SW480 (cell line): ENCODE measurements at places on chromosomes 3 and 15.
A peak's percentile ranks its signal among the peaks of the same experiment; 100 is the strongest.

GRCh38 chr15:92687195-92687602, 31.6 kb upstream of the FAM174B start:
- DNase-seq: no peak

DNA sequence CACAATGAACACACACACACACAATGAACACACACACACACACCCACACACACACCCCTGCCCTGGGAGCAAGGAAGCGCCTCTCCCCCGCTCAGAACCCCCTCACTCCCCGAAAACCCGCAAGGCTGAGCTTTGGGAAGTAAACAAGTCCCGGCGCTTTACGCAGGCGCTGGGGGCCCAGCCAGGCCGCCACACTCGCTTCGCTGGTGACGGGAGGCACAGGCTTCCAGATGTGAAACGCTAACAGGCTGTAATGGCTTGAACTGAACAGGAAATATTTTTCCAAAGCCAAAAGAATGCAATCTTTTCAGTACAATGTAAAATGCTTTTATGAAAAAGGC, 122.7 kb upstream of the IGF1R start:
- DNase-seq: no peak

DNA sequence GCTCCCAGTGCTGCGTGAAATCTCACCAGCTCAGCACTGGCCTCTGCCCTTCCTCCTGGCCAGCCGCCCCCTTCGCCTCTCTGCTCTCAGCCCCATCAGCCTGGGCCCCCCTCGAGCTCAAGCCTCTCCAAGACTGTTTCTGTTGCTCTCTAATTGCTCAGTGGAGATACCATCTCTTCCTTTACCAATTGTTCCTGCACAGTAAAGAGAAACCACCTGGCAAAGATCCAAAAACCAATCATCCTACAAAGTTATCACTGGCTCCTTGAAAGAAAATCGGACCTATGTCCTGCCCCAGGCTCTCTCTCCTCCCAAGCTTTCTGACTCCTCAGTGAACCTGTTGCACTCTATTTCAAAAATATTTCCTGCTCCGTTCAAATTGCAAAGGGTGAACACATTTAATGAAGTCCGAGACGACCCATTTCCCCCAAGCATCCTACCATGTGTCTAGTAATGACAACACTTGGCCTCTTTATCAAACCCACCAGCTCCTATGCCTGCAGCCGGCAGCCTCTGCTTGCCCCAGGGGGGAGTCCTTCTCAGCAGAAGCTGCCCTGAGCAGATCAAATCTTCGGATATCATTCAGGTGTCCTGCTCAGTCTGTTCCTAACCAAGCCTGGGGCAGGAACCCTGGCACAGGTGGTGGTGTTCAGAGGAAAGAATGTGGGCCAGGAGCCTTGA, 53.7 kb upstream of the FAM174B start:
- no peak for DNase-seq

- DNase-seq: no peak
Measured at GRCh38 chr15:45702041-45702440, 67.2 kb downstream of the SQOR start.

DNA sequence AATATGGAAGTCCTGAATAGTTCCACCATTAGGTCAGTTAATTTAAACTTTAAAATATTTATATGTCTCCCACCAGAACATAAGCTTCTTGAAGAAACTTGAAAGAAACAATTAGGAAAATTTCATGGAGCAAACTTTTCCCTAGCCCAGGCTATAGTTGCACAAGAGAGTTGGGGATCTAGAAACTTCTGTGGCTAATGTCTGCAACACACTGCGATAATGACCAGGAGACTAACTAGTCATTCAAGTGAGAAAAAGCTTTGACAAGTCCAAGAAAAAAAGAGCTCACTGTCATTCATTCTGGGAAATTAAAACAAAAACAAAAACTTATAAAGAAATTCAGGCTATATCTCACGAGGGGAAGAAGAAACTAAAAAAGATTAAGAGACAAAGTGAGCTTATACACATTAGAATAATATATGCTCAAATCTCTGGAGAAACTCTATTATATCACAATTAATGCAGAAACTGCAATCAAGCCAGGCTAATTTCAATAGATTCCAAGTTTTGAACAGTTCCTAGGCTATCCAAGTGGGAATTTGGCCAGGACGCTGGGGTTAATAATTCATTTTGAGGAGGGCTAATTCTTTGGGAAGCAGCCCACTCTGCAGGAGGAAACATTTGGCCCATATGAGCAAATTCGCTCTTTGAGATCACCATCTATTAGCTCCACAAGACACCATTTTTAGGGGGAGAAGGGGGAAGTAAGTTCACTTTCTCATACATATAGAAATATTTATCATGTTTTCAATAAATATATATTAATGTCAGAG, 134.6 kb downstream of the MEIS2 start:
- DNase-seq: no peak

DNA sequence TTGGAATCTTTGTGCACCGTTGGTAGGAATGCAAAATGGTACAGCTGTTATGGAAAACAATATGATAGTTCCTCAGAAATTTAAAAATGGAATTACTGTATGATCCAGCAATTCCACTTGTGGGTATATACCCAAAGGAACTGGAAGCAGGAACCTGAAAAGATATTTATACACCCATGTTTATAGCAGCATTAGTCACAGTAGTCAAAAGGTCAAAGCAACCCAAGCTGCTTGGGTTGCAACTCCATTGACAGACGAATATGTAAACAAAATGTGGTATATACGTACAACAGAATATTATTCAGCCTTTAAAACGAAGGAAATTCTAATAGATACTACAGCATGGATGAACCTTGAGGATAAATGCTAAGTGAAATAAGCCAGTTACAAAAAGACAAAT, 35.0 kb upstream of the CAPN3 start:
- DNase-seq: no peak

DNA sequence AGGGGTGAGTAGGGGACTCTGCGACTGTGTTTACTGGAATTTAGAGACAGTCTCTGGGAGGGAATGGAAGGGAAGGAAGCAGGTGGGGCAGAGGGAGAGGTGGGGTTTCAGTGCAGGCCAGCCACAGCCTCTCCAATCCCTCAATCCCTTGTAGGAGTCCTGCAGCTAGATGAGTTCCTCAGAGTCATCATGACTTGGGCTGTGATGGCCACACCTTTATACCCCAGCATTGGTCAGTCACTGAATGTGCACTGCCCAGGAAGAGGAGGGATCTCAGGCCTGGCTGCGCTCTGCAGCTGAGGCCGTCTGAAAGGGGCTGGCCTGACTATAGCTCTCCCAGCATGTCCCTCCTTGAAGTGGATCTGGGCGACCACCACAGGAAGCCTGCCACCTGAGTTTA, 67.3 kb upstream of the GLCE start:
- DNase-seq: peak; percentile 60

- DNase-seq: peak; percentile 36
Measured at GRCh38 chr3:63908081-63908736, 4.0 kb downstream of the SCAANT1 start.

DNA sequence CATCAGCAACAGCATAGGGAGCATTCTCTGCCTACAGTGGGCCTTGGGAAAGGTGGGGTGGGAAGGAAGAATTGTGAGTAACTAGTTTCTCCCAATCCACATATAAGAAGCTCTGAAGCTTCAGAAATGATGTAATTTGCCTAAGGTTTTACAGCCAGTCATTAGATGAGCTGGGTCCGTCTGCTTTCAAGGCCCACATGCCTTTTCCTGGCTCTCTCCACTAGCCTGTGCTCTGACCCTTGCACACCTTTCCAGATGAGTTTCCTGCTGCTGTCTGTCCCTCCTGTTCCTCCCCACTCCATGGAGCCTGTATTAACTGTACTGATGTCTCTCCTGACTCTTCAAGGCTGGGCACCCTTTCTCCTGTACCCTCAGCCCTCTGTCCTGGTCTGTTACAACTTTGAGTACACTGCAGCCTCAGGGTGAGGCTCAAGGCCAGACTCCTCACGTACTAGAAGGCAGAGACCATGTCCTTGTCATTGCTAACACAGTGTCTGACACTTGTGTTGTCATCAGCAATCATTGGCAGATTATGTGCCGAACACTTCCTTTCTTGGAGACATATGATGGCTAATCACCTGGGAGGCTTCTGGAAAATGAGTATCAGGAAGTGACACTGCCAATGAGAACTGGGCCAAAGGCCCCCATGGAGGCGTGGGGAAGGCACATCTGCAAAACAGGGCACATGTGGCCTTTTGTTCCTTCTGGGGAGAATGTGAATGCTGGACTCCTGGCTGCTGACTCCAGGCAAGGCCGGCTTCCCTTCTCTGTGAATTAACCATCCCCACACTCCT, 6.6 kb downstream of the TM6SF1 start:
- no peak for DNase-seq

GRCh38 chr3:119401069-119401468, 62.3 kb downstream of the TMEM39A start:
- no peak for DNase-seq

- no peak for DNase-seq
Measured at GRCh38 chr3:18752273-18752934, 327.3 kb upstream of the SATB1 start.

DNA sequence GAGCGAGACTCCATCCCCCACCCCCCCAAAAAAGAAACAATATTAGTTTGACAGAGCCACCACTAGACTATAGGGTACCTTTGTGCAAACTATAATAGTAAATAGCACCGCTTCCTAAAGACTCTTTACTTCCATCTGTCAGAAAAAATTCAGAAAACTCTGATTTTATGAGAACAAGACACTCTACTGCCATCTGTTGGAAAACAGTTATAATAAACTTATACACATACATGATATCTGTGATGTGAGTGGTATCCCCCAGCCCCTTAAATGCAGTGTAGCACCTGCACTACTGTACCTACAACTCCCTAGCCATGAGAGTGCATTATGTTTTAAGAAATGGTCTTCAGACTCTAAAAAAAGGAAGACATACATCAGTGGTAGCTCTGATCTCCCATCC, 47.1 kb upstream of the CTDSPL start:
- peak; percentile 18 for DNase-seq

DNA sequence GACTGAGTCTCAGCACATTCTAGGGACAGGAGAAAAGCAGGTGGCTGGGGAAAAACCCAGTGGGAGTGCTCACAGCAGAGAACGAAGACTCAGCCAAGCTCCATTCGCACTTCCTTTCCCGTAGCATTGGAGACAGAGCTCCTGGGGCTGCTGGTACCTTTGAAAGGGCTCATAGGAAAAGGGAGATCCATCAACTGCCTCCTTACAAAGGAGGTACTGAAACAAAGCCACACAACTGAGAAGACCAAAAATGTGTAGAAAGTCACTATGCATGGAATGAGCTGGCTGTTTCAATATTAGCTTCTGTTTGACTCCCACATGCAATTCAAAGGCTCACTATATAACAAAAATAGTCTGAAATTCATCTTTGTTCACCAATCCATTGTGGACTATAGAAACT, 16.9 kb downstream of the STIMATE start:
- no peak for DNase-seq

DNA sequence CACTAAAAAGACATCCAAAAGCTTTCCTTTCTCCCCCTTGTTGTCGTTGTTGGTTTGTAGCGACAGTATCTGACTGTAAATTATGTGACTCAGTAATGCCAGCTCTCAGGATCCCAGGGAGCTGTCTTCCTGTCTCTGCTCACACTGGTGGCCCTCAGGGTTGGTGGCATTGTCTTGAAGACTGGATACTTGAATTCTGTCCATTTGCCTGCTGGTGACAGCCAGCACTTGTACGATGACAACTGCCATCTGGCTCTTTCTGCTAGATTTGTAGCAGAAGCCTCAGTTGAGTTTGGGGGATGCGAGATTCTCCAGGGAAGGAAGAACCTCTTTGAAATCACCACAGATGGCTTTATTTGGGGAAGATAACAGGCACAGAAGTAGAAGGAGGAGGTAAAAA, 120.8 kb downstream of the ARPP21 start:
- DNase-seq: no peak

DNA sequence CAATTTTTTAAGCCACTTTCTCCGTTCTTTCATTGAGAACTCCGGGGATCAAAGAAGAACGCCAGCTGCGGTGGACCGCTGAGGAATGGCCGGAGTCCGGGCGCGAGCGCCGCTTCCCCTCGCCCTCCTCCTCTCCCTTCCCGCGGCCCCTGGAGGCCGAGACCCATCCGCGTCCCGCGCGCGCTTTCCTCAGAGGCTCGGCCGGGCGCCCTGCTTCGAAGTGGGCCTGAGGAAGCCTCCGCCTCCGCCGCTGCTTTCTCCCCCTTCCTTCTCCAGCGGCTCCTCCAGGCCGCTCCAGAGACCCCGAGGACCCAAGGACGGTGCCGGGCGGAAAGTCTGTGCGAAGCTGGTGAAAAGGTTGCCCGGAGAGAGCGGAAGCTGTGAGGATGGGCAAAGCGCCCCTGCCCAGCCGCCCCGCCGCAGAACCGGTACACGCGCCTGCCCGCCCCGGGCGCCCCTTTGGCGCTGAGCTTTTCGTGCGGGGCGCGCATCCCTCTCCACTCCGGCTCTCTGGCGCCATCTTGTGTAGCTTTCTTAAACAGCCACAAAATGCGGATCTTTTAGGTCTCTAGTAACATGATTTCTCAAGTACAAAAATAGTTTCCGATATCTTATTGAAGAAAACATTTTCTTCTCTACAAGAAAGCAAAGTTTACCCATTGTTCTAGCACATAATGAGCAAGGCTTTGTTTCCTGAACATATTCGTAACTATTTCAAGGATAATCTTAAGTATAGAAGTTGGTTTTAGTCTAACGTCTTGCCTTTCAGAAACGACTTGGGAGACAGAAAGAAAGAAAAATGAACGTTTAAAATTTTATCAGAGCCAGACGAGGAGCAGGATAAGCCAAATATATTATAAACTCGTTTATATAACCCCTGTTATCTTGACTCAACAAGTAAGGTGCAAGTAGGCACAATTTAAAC, 59.2 kb upstream of the FAM174B start:
- DNase-seq: peak; percentile 61

DNA sequence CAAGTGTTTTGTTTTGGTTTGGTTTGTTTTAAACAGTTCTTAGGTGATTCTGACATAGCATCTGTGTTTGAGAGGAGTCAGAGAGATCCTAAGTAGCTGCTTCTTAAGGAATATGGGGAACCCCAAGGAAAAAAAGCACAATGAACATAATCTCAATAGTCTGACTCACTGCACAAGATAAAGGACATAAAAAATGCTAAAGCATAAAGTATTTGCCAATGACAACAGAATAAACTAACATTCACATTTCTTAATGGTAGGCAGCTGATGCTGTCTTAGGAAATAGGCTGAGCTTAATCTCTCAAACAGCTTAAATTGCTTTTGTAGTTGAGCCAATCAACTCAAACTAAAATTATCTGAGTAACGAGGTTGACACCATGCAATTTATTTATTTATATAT, 2.9 kb downstream of the NCEH1 start:
- DNase-seq: no peak

- DNase-seq: peak; percentile 46
Measured at GRCh38 chr15:58043192-58043903, 22.2 kb downstream of the ALDH1A2 start.
